ENCODE measurements at places on chromosomes 4 and X.

DNA sequence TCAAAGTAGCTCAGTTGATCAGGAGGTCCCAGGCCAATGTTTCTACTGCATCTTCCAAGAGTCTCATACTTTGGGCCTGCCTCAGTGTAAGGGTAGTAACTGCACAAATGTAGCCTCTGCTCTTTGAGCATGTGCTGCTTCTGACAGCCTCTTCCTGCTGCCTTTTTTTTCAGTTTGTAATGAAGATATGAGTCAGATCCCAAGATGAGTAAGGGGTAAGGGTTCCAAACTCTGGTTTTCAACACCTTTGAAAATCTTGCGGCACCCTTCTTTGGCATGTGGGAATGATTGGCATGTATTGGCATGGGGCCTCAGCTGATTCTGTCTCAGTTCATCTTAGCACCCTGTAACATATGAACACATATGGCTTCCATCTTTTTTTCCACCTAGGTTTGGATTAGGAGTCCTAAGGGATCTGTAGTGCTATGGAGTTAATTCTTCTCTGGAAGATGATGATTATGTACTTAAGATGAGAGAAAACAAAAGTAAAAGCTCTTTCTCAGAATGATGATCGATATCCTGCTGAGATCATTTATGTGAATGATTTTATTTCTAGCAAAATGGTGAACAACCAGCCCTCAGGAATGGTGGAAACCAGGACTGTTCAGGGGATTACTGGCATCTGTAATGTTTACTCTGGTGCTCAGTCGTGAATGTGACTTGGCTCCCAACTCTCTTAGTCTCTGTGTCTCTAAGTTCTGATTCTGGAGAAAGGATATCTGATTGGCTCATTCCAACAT, 118.7 kb upstream of the PRPS2 start:
- no peak for DNase-seq

DNA sequence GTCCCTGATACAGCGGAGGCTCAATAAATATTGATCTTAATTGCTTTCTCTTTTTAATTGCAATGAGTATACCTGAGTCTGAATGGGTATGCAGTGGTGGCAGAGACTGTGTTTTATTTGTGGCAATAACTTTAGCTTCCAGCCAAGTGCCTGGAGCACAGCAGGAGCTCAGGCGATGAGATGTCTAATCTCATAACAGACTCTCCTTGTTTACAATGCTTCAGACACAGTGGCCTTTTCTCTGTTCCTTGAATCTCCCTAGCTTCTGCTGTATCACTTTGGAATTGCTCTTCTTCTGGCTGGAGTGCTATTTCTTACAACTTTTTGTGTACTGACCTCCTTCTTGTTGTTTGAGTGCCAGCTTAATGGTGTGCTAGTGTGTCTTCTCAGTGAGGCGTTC, 91.5 kb upstream of the UNC5C start:
- DNase-seq: no peak

GRCh38 chr4:156516698-156517097, 454.9 kb downstream of the PDGFC start:
- no peak for DNase-seq

DNA sequence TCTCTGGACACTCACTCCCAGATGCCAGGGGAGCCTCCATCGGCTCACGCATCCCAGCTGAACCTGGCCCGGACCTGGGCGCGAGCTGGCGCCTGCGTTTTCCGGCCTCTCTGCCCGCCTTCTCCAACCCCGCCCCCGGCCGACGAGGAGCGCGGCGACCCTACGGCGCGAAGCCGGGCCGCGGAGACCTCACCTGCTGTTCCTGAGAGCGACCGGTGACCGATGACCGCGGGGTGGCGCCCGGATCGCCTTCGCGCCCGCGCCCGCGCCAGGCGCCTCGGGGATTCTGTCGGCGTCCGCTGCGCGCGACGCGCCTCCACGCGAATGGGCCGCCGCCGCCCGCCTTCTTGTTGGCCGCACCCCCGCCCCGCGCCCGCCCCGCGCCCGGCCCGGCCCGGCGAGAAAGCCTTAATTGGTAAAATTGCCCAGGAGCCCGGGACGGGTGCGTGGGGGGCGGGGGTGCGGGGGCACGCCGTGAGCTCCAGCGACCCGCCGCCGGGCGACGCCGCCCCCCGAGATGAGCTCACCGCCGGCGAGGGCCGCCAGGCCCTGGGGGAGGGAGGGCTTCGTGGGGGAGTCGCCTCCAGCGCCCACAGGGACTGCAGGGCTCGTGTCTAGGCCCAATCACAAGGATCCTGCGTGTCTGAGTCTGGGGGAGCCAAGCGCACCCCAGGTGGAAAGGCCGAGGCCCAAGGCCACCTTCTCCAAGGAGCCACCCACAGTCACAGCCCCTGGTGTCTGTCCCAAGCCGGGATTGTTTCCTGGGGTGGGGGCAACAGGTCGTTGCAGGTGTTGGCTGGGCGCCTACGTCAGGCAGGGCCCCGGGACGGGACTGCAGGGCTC, at the start of gene FLNA:
Gene FLNA (minus strand): TSS at position 322 of the 843 bp plus-strand sequence. CDS start 3,389 bp downstream, outside the sequence.
- peak; percentile 58 for DNase-seq

DNA sequence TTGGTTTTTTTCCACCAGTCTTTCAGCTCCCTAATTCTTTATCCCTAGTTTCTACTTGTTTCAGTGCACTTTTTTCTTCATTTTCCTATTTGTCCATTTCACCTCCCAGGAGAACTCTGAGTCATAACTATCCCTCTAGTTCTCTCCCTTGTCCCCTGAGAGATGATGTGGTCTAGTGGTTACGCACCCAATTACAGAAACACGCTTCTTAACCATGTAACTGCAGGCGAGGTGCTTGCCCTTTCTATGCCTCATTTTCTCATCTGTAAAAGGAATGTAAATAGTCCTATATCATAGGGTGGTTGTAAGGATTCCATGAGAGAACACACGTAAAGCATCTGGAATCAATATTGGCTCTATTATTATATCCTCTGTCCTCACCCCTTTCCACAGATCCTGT, 8.8 kb upstream of the GRPR start:
- DNase-seq: no peak

GRCh38 chr4:53221832-53222480, 143.9 kb downstream of the SCFD2 start:
- DNase-seq: no peak

GRCh38 chrX:121641560-121641959, 594.1 kb downstream of the GLUD2 start:
- no peak for DNase-seq

DNA sequence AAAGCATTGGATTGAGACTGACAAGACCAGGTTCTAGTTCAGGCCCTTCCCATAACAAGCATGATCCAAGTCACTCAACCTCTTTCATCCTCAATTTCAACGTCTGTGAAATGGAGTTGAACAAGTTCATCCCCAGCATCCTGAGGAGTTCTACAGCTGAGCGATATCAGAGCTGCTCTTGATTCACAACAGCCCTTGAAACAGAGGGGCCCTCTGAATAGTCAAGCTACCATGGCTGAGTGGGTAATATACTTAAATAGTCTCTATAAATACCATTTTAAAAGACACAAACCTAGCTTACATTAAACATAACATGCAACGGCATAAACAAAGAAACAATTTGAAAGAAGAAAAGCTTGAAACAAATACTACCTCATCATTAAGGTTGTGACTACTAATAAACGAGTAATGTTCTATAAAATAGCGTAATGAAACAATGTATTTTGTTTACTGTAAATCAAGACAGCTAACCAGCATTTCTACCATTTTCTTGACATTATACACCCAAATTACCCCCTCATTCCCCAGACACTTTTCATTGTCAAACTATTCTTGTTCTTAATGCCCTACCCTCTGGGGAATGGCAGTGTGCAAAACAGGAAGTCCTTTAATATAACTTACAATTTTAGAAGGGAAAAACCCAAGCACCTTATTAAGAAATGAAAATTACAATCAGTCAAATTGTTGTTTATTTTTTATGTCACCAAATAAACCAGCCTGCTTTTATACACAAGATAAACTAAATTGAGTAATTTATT, 202.3 kb downstream of the PARM1 start:
- DNase-seq: no peak

DNA sequence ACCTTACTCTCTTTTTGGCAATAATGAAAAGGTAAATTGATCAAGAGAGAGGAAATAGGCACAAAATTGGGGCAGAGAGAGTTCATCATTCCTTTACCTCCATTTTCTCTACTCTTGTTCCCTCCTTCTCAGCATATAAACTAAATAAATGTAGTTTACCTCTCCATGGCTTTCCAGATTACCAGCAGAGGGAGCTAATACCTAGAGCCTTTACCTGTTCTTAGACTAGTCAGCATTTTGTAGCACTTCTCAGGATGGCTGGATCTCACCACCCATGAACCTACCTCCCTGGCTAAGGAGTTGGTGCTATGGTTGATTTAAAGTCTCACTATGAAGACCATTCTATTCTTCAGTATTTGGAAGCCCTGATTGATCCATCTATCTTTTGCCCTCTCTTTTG, 15.7 kb downstream of the OFD1 start:
- no peak for DNase-seq

- DNase-seq: no peak
These were observed 200.3 kb downstream of the PDGFC start for GRCh38 chr4:156771171-156771837.

DNA sequence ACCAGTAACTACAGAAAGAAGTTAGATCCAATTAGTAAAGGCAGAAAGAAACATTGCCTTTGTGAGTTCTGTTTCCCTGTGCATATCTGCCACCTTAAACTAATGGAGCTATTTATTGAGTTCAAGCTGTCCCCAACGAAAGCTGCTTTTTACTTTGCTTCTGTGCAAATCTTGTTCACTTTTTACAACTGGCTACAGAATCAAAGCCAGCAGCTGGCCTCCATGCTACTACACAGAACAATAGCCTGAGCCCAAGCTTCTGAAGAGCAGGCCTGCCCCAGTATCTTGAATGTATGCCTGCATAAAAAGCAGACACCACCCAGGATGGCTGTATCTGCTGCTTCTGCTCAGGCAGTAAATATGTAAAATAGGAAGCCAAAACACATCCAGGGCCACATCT, 28.1 kb downstream of the ANK2 start:
- DNase-seq: no peak

GRCh38 chr4:61277785-61278760, 77.9 kb downstream of the ADGRL3 start:
- DNase-seq: no peak

DNA sequence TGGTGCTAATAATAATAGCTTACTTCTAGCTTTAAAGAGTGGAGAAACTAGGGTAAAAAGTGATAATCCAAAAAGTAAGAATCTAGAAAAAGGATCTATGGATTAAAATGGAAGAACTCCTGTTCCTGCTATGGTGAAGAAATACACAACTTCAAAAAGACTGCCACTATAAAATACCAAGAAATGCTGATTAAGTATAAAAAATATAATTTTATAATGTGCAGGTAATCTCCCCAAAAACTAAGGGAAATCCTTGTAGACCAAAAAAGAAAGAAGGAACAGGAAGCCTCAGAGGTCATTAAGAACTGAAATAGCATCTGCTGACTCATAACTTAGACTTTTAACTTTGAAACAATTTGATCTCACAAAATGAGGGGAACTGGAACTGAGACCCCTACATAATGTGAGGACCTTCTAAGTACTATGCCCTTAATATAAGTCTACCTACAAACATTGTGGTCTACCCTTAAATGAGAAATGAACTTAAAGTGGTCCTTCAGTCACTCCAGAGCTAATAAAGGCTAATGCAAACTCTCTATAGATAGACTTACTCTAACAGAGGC, 50.6 kb upstream of the SRPX start:
- no peak for DNase-seq

DNA sequence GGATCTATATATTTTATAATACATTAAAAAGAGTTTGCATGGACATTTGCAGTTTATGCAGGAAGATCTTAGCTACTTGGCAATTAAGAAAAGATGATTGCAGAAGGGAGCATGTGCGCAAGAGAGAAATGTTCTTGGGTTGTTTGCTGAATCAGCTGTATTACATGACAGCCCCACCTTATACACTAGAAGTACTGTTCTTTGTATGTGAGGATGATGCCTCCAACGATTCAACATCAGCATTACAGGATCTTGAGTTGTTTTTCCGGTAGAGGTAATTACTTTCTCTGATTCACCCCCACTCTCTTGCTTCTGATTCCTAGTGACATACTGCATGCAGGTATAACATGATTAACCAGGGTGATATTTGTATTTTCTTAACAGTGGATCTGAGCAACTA, 140.8 kb downstream of the PCDH7 start:
- DNase-seq: no peak

GRCh38 chrX:47568656-47569295, 7.8 kb downstream of the ARAF start:
- DNase-seq: no peak

- no peak for DNase-seq
These were observed 130.2 kb downstream of the TMA16 start for GRCh38 chr4:163624727-163625126.

DNA sequence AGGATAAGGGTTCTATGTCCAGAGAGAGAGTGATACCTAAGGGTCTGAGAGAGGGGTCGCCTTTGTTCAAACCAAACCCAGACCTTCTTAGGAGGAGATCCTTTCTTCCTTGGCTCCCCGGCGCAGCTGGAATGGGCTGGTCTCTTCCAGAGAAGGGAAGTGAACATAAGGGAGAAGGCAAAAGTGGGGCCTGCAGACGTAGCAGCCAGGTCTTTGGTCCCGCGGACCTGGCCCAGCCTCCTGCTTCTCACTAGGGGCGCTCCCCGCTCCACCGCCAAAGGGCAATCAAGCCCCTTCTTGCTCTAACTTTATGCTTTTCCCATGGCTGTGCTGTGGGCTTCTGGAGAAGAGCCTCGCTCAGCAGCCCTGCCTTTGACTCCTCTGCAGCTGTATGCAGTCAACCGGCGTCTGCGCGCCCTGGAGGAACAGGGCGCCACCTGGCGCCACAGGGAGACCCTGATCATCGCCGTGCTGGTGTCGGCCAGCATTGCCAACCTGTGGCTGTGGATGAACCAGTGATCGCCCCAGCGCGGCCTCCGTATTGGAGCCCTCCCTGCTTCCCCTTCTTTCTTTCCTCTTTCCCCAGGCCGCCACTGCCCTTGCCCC, 6.5 kb downstream of the FATE1 start:
- peak; percentile 31 for DNase-seq

DNA sequence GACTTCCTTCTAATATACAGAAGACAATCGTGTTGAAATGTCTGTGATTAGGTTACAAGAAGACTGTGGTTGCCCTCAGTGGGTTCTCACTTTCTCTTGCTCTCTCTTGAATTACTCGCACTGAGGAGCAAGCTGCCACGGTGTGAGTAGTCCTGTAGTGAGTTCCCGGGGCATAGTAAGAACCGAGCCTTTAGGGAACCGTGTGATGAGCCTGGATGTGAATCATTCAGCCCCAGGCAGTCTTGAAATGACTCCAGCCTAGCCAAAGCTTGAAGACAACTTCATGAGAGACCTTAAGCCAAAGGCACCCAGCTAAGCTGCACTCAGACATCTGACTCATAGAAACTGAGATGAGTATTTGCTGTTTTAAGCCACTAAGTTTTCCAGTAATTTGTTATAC, 292.7 kb downstream of the SPOCK3 start:
- DNase-seq: no peak

DNA sequence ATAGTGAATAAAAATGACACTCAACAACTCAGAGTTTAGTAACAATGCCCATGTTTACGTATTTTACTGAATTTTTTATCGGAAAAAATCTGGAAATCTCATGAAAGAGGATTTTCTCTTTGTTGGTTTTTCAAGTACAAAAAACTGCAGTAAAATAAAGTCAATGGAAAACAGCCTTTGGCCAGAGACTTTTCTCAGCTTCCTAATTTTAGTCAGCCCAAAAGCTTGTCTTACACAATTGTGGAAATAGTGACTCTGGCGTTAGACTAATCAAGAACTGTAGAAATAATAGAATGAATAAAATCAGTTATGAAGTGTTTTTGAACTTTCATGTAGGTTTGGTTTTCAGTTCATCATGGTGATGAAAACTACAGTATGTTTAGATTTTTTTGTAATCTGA, 234.7 kb downstream of the DKK2 start:
- no peak for DNase-seq

GRCh38 chr4:6751611-6752485, 30.7 kb upstream of the KIAA0232 start:
- DNase-seq: no peak

Data from progenitor cell of endocrine pancreas (in vitro differentiated cells).